ENCODE measurements at places on chromosomes 5 and 9.

GRCh38 chr5:113735751-113736150, 222.3 kb downstream of the YTHDC2 start:
- DNase-seq = no peak

DNA sequence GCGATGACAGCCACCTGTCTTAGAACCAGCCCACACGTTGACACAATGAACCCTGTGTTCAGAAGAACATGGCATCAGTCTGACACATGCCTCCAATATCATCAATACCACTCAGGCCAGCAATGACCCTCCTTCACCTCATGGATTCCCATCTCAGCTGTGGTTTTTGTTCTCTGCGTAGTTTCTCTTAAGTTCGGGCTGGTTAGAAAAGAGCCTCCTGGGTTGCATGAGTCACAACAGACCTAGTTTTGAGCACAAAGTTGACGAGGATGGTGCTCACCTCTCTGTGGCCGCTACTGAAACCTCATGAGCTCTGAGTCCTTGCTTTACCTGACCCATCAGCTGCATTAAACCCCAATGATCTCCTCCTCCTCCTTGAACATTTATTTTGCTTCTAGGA, 299.9 kb downstream of the SPOCK1 start:
- DNase-seq = no peak

- no peak for DNase-seq
Measured at GRCh38 chr9:125902214-125902613, 155.0 kb downstream of the PBX3 start.

GRCh38 chr5:6328173-6328572, 50.2 kb downstream of the MED10 start:
- no peak for DNase-seq

DNA sequence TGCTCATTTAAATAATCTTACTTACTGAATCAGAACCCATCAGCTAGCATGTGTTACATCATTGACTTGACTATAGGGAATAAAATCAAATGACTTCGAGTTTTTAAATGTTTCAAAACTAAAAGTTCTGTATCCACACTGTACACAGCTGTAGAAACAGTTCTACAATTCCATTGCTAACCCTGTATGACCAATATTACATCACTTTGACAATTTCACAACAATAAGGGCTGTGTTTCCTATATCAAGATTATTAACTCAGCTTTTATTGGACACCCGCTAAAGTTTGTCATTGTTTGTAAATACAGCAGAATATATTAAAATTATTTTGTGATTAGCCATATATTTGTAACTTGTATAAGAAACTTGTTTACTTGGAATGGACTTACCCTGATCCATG, 540.8 kb downstream of the PRELID2 start:
- no peak for DNase-seq

DNA sequence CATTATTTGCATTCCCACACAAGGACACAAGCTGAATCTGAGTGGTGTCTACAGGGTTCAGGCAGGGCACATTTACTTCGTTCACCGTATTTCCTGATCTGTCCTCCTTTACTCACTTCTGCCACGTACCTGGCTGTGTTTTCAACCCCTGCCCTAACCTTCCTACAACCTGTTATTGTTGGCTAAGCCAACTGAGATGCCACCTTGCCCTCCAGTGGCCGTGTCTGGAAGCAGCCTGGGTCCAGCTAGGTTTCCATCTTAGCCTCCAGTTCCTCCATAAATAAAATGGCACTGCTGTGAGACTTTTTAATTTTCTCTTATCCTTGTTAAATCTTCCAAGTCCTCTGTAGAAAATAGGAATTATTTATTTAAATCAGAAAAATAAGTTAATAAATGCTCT, 64.8 kb downstream of the ATP10B start:
- peak; percentile 20 for DNase-seq

DNA sequence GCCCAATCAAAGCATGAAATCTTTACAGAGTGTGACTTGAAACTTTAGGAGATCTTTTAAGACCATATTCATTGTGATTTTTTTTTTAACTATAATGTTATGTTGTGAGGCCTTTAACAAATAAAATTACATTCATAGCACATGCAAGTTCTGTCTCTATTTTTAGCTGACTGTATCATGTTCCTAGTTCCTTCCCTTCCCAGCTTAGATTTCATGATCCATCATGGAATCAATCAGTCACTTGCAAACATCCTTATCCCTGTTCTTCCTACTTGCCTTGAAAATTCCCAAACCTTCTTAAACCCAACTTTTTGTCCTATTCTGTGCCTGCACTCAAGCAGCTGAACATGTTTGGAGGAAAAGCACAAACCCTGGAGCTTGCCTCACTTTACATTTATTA, 141.8 kb downstream of the DMXL1 start:
- DNase-seq = no peak

- no peak for DNase-seq
Measured at GRCh38 chr5:144177548-144177947, 6.9 kb downstream of the KCTD16 start.

GRCh38 chr5:132471944-132472343, 18.6 kb downstream of the IRF1 start:
- DNase-seq = no peak

DNA sequence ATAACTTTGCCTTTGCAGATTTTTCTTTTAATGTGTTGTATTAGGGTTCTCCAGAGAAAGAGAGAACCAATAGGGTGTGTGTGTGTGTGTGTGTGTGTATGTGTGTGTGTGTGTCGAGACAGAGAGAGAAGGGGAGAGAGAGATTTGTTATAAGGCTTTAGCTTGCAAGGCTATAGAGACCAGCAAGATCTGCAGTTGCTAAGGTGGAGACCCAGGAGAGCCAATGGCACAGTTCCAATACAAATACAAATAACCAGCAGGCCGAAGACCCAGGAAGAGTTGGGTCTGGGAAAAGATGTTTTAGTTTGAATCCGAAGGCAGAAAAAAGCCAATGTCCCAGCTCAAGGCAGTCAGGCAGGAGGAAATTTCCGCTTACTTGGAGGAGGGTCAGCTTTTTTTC, 23.0 kb downstream of the TMOD1 start:
- DNase-seq = no peak

- DNase-seq = no peak
Measured at GRCh38 chr5:169195601-169196000, 105.3 kb downstream of the SLIT3 start.

DNA sequence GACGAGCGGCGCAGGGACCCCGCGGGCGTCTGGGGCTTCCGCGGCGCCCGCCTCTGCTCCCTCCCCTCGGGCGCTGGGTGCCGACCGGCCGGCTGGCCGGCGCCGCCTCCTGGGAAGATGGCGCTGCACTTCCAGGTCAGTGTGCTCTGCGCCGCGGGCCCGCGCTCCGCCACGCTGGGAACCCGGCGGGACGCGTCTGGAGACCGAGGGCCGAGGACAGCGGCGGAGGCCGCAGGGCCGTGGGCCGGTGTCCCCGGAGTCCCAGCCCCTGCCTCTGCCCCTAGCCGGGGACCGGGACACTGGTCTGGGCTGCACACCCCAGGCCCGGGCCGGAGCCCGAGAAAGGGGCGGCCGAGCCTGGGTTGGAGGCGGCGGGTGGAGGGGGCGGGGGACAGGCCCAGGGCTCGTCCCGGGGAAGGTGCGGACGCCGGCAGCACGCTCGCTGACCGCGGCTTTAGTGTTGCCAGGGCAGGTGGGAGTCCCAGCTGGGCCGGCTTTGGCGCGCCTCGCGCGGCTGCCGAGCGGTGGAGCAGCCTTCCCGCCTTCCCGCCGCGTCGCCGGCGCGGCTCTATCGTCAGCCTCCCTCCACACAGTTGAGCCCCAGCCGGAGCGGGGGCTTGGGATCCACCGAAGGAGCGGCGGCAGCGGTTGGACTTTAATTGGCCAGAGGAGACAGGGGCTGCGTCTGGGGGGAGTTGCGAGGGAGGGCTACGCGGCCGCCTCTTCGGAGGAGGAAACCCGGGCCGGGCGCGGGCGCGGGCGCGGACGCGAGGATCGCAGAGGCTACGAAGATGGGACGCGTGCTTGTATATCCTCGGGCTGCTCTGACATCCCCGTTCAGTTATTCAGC, at the start of gene RANBP17:
Gene RANBP17, plus strand, starts transcription at position 102 of the 850 bp plus-strand sequence.
- DNase-seq = peak; percentile 59

DNA sequence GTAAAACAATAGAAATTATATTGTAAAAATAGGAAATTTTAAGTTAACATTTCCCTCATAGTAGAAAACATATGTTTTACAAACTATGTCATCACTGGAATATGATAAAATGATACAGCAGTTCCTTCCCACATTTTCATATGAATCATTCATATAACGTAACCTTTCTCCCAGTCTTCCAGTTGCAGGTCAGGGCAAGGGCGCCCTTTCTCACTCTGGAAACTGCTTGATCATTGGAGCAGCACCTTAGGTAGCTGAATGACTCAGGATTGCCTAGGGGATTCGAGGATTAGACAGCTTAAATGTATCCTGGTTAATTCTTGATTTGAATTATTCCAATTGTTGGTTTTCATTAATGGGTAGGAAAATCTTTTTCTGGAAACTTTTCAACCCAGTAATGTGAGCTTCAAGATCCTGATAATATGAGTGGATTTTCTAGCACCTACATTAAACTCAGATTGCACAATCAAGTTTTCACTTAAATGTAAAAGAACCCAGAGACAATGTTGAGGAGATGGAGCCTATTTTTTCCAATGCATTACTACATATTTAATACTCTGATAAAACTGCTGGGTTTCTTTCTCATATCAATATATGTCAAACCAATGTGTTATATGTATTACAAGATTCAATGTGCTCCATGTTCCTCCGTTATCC, 32.6 kb upstream of the ANXA1 start:
- peak; percentile 28 for DNase-seq

GRCh38 chr9:117116084-117116483, 298.8 kb downstream of the ASTN2 start:
- no peak for DNase-seq

DNA sequence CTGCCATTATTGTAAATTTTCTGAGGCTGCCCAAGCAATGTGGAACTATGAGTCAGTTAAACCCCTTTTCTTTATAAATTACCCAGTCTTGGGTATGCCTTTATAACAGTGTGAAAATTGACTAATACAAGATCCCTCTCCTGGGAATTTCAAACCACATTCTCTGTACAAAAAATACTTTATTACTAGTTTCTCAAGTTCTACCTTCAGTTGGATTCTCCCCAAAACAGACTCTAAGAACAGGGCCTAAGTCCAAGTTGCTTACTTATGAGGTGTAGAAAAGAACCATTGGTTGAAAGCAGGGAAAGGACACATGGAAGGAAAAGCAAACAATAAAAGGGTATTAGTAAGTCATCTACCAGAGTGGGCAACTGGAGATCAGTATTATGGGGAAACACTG, 343.2 kb downstream of the TMEM232 start:
- no peak for DNase-seq

DNA sequence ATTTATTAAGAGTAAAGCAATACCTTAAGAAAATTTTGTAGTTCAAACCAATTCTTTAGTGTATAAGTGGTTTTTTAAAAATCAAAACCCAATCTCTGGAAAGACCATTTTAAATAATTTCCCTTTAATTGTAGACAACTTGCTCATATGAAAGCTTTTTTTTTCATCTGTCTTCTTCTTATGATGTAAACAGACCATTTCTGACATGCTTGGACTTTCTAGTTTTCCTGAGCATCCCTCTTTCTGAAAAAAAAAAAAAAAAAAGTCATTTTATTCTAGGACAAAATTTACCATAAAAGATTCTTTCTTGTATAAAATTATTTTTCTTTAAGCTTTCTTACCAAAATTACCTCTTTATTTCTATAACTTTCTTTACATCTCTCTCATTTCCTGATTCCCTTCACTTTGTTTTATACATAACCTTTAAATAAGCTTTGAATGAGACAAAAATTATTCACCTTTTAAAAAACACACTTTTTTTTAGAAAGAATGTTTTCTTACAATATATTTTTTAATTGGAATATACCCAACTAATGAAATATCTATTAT, 67.5 kb downstream of the COL15A1 start:
- no peak for DNase-seq

DNA sequence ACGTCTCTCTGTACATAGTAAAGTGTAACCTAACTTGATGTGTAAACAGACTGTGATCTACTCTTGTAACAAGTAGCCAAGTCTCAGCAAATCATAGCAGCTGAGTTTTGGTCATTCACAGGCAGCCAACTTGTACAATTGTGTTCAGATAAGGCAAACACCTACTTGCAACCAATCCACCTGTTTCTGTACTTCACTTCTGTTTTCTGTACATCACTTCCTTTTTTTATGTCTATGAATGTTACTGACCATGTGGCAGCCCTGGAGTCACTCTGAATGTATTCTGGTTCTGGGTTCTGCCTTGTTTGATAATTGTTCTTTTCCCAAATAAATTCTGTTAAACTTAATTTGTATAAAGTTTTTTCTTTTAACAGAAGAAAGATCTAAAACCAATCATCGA, 26.0 kb downstream of the RLN2 start:
- no peak for DNase-seq

DNA sequence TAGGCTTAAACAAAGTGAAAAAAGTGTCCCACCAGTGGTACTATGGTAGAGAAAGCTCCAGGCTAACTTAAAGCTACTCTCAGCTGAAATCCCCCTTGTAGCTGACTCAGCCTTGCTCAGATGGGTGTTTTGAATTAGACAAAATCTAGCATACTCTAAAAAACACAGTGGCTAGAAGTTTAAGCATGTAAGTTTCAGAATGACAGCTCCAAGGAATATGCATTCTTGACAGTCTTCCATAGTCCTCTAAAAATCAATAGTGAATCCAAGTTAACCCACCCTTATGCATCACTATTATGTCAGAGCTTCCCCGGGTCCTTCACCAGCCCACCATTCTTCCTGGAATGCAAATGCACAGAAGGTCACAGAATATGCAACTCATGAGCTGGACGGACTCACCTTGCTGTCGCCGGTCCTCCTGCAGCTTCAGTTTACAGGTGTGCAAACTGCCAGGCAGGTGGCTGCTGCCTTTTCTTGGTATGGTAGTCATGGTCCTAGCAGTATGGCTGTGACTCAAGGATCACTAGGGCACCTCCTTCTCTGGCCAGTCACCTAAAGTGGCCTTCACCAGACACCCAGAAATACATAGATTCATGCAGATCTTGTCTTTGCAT, 668 bp downstream of the RANBP3L start:
- DNase-seq = no peak

DNA sequence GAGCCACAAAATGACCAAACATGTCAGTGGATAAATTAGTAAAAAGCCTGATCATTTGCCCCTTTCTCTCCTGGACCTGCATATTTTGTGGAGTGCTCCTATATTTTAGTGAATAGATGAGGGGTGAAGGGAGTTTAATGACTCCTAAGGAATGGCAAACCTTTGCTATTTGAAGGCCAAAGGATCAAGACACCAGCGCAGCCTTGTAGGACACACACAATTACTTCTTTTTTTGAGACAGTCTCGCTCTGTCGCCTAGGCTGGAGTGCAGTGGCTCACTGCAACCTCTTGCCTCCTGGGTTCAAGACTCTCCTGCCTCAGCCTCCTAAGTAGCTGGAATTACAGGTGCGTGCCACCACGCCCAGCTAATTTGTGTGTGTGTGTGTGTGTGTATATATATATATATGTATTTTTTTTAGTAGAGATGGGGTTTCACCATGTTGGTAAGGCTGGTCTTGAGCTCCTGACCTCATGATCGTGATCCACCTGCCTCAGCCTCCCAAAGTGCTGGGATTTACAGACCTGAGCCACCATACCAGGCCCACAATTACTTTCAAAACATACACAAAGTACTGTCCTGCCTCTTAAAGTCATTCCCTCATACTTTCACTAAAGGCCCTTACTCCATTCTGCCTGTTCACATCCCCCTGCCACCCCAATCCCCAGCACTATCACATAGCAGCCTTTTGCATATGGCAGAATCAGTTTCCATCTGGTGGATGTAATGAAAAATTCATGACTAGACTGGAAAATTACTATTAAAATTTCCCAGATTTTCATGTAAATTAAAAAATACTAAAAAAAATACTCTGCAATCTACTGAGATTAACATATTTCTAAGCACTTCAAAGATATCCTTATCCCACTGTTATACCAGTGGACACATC, 60.4 kb downstream of the CSNK1A1 start:
- DNase-seq = no peak

- no peak for DNase-seq
Measured at GRCh38 chr5:65327582-65327981, 154.1 kb downstream of the ADAMTS6 start.

All from suppressor macrophage treated with lipopolysaccharide for 4 hours (primary cell).